Stimulated activated CD4-positive, alpha-beta T cell treated with anti-CD3 and anti-CD28 coated beads, Interleukin-12 subunit alpha, Interleukin-12 subunit beta, amount 100 ng/mL, for 24 hours (primary cell): ENCODE measurements at places on chromosomes 13 and 19.

GRCh38 chr13:100827489-100828176 lies 153.0 kb upstream of the TMTC4 start:
- DNase-seq = no peak

DNA sequence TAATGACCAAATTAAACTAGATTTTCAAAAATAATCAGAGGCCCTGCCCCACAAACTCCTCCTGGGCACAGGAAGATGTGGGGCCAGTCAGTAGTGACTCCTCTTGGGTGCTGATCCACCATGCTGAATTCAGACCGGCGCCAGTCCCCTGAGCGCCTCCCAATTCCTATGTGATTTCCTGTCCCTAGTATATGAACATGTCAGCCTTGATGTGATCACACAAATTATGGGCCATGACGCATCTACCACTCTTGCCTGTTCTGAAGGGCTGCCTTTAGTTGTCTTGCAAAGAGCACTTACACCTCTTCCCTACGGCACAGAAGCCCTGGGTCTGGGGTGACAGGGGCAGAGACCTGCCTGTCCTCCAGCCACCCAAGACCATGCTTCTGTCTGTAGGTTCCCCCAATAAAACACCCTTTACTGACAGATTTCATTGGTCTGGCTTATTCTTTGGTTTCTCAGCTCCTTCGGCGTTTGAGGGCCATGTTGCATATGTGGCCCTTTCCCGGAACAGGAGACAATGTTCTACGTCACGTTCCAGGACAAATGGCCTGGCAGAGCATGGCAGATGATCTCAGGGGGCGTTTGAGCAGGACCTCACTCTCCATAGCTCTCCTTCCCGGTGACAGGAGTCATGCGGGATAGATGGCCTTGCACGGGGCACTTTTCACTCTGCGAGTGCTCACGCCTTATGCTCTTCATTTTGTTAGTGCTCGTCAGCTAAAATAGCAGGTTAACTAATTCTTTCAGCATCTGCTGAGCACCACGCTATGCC lies 5.6 kb upstream of the ATP11A start:
- no peak for DNase-seq

- DNase-seq = no peak
These were observed 125.0 kb downstream of the HS6ST3 start for GRCh38 chr13:96214824-96215445.

DNA sequence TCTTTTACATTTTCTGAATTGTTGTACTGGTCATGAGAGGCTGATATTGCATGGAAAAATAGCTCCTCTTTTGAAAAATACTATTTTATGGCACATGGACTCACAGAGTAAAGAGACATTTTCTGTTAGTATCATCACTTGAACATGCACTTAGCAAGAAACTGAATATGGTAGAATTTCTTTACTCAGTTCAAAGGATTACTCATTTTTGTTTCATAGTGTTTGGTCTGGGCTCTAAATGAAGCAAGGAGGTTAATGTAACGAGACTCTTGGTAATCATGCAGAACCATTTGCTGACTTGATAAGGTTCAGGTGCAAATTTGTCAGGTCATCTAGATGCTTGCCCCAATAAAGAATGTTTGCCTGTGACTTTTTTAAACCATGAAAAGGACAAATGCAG lies 63.2 kb downstream of the GPC6 start:
- DNase-seq = no peak

DNA sequence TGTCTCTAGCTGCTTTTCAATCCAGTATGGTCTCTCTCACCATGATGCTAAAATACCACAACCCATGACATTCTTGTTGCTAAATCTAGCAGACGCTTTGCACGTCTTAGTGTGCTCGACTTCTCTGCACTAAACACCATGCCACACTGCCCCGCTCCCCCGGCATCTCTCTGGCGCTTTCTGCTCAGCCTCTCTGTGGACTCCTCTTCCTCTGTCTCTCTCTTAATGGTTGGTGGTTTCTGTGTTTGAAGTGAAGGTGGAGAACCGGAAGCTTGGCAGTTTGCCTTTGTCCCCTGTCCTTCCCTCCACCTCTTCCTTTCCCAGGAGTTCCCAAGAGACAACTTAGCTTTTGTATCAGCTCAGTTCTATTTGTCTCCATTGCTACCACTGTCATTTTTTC lies 8.8 kb downstream of the ERCC5 start:
- no peak for DNase-seq

GRCh38 chr19:39825093-39825463 lies 8.9 kb downstream of the DYRK1B start:
- DNase-seq = no peak

DNA sequence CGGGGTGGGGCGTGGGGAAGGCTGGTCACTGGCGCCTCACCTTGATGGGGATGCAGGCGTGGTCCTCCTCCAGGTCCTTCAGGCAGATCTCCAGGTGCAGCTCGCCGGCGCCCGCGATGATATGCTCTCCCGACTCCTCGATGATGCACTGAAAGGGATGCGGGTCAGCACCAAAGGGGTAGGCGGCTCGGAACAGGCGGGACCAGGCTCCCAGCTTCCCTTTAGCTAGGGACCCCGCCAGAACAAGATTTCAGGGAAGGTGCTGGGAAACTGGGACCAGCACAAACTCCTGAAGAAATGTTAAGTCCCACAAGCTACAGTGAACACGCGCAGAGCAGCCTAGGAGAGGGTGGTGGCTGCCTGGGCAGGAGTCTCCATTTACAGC lies 6.0 kb downstream of the EEF2 start:
- DNase-seq = no peak

DNA sequence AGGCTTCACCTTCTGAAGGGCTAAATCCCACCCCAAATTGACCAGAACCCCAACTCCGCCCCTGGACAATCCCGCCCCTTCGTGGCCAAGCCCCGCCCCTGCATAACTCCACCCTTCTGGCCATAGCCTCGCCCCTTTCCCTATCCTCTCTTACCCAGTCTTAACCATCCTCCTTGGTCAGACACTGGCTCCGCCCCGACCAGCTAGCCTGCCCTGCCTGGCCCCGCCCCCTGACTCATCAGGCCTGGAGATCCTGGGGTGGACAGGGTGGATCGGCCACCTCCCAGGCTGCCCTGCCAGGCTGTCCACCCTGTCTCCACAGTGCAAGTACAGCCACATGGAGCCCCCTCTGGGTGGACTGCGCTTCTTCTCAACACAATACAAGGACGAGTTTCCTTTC lies 8.0 kb upstream of the ZNF358 start:
- no peak for DNase-seq

- no peak for DNase-seq
These were observed 9.9 kb downstream of the N4BP2L1 start for GRCh38 chr13:32417995-32418394.

DNA sequence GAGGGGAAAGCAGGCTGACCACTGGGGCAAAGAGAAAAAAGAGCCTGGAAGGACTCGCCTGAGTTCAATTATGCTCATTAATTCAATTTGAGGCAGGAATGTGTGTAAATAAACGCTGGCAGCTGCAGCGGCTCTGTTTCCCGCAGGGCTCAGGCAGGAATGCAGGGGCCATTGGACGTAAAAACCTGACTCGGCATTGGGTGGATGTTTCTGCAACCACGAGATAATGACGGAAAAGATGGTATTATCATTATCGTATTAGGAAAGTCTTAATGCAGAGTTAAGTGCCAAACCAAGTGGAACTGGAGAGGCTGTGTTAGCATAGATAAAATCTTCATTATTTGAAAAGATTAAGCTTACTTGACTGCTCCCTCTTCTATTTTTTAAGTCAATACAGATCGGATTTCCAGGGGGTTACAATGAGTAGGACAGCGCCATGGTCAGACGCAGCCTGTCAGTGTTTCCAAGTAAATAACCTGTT lies 169.8 kb downstream of the SHISA2 start:
- DNase-seq = no peak

GRCh38 chr13:41641429-41641828 lies 184.1 kb downstream of the RGCC start:
- DNase-seq = no peak

DNA sequence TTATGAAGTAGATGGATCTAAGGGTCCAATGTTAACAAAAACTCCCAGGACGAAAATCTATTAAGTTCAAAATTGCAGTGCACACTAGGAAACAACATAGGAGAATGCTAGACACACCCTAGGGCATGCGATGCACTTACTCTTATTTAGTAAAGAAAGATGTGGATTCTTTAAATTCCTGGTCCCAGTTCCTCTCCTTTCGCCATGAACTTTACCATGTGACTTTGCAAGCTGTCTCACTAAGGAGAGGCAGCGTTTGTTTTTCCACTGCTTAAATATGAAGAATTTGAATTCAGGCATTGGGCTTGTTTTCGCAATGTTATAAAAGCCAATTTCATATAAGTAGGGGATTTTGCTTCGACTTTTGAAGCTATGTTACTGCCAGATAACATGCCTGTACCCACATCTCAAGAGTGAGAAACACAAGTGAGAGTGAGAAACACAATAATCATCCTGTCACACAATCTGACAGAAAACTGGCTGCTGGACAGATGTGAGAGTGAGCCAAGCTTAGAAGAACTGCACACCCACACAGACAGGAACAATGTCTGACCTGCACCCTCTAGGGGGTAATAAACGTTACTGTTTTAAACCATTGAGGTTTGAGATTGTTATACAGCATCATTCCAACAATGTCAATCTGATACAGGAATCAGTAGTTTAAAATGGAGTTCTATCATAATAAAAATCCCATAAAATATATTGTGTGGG lies 1308.4 kb downstream of the SLITRK5 start:
- DNase-seq = no peak

- DNase-seq = no peak
These were observed 533.0 kb downstream of the MYO16 start for GRCh38 chr13:109162248-109163036.

GRCh38 chr19:3701200-3701599 lies 932 bp upstream of the PIP5K1C start:
- no peak for DNase-seq

DNA sequence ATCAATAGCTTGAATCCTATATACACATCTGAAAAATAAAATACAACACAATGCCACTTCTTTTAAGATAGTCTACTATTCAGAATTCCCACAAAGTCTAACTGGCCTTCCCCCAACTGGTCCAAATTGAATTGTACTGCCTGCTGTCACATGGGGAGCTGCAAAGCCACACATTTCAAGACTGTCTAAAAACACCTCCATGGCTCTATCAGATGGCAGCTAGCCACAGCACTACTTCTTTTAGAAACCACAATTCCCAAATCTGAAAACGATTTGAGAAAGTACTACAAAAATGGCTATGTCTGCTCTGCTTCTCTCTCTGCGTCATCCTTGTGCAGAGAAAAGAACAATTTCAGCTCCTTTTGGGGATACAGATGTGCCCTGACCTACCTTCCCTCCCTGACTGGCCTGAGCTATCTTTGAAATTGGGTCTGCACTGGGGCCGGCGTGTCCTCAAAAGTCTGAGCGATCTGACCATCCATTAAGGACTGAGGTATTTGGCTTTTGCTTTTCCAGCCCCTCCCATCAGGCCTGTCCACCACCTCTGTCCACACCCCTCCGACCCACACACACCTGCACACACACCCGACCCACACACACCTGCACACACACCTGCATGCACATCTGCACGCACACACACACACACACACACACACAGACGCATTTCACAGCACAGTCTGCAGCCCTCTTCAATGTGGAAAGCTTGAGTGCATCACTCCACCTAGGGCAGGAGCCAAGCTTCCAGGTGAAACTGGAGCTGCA lies 68.6 kb upstream of the IPO5 start:
- no peak for DNase-seq

- no peak for DNase-seq
These were observed 991.7 kb downstream of the DIAPH3 start for GRCh38 chr13:59172076-59172475.

DNA sequence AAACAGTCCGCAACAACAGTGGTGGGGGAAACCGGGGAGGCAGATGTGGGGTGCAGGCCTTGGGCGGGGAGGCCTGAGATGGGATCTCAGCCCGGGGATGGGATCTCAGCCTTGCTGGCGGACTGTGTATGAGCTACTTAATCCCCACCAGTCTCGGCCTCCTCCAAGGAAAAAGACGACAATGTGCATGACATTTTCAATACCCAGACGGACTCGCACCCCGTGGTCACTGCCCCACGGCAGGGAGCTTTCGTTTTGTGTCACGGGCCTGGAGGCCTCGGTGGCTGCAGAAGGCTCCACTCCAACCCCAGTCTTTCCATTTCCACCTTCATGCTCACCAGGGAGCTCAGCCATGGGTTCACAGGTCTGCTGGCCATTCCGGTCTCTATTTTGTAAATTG lies 25.5 kb downstream of the GRTP1 start:
- DNase-seq = no peak

DNA sequence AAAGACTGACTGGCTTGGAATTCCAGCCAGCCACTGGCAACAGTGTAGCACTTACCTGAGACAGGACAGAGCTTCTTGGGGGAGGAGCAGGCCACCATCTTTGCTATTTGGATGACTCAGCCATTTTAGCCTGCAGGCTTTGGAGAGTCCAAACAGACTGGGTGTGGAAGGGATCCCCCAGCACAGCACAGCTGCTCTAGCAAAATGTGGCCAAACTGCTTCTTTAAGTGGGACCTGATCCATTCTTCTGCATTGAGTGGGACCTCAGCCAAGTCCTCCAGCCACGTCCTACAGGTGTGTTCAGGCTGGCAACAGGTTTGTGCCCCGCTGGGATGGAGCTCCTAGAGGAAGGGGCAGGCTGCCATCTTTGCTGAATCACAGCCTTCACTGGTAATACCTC lies 80.0 kb downstream of the NDFIP2 start:
- no peak for DNase-seq

- no peak for DNase-seq
These were observed 58.3 kb downstream of the RGCC start for GRCh38 chr13:41515491-41516139.

DNA sequence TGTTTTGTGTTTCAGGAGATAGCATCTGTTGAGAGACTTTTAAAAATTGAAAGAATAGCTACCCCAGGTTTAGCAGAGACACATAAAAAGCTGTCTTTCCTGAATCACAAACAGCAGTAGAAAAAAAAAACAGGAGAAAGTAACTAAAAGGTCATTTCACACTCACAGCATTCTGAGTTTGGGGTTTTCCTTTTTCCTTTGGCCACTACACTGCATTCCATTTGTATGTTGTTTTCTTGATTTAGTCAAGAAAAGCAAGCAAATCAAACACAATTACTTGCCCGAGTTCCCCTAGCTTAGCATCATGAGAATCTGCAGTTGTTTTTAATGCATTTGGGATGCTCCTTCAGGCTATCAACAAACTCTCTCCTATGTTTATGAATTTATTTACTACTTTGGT lies 161.0 kb downstream of the KCTD12 start:
- DNase-seq = no peak

DNA sequence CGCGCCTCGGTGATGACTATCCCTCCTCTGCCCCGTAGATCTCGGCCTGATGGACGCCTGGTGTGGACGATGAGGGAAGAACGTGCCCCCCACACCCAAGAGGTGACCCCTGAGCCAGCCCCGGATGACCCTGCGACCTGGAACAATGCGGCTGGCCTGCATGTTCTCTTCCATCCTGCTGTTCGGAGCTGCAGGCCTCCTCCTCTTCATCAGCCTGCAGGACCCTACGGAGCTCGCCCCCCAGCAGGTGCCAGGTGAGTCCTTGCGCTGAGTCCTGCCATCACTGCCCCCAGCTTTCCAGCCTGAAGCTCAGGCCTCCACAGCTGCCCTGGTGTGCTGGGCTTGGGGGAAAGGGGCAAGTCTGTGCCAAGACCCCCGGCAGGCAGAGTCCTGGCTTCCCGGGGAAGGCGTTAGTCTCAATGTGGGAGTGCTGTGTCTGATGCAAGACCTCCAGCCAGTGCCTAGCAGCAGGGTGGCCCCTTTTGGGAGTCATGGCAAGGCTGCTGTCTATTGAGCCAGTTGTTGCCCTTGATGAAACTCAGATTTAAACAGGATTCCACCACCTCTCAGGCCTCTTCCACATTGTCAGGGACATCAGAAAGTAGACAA lies 67.5 kb downstream of the CHST8 start:
- DNase-seq = no peak

GRCh38 chr13:19861762-19862161 lies 1.7 kb downstream of the ZMYM5 start:
- no peak for DNase-seq

- no peak for DNase-seq
These were observed 141 bp downstream of the TRPC4 start for GRCh38 chr13:37869506-37869755.
